ENCODE measurements at places on chromosomes 12 and 14.

DNA sequence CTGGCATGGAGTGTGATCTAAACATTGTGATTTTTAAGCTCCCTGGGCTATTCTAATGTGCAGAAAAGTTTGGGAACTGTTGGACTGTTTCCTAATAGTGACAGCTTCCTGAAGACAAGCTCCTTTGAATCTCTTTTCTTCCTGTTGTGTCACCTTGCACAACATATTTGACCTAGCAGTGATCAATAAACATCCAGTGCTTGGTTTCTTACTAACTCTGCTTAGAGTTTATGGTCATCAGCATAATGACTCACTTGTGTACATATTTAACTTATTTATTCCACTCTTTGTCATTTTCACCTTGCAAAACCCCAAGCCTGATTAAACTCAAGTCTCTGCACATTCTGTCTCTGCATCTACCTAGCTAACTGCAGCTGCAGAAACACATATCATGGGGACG lies 27.3 kb upstream of the TBC1D30 start:
- no peak for DNase-seq

DNA sequence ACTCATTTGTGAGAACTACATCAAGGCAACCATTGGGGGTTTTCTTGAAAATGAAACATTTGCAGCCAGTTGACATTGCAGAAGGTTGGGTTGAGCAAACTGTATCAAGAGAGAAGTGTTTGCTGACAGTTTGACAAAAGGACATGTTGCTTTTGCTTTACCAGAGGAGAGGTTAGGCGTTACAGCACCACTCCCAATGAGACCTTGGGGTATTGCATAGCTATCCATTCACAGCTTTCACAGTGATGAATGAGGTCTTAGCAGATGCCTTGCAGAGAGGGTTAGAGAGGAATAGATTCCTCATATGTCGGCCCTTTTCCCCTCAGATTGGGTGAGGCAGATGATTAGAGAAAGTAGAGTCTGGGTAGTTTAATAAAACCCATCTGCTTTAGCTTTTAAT lies 988.9 kb upstream of the FLRT2 start:
- no peak for DNase-seq

DNA sequence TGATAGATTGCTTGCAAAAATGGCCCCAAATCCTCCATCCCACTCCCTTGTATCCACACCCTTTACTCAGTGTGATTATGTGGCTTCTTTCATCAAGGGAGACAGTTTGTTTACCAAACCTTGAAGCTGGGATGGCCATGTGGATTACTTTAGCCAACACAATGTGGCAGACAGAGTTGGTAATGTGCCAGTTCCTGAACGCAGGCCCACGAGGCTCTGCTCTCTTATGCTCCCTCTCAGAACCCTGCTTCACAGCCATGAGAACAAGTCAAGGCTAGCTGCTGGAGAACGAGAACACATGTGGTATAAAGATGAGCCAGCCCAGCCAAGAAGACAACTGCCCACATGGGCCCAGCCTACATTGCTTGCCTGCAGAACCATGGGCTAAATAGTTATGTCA lies 162.3 kb downstream of the NDUFA12 start:
- DNase-seq: no peak

DNA sequence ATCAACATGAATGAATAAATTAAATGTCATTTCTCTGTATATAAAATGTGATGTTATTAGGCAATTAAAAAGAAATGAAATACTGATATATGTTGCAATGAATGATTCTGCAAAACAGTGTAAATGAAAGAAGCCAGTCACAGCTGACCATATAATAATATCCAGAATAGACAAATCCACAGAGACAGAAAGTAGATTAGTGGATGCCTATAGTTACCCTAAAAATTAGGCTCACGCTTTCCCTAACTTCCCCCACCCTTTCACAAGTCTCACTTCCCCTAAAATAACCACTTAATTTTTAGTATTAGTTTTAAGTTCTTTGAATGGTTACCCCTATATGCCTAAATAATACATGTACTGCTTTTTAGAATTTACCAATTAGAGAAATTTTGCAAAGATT lies 348.9 kb upstream of the FAR2 start:
- no peak for DNase-seq

DNA sequence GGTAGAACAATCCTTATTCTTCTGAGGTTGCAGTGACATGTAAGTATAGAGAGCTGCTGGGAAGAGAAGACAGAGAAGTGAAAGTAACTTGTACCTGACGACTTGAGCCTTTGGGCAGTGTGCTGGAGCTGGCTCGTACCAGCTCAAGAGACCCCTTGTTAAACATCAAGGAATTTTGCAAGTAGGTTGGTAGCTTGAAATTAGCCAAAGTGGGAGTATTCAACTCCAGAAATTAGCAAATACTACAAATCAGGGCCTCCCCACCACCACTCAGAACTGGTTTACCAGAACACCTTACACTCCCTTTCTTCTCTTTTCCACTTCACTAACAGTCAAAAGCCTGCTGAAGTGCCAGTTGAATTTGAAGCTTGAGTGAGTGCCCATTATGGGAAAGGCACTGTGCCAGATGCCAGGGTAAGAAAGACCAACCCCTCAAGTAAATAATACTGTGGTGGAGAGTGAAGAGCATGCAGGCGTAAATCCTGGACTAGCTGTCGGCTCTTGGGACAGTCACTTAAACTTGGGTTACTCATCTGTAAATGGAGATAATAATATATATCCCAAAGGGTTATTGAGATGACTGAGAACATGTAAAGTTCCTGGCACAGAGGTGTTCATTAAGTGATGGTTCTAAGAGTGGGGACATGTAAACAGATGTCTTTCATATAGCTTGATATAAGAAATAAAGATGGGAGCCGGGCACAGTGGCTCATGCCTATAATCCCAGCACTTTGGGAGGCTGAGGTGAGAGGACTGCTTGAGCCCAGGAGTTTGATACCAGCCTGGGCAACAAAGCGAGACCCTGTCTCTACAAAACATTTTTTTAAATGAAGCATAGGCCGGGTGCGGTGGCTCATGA lies 27.0 kb upstream of the EID3 start:
- DNase-seq: no peak

GRCh38 chr12:70842942-70843341 lies 77.6 kb downstream of the PTPRR start:
- DNase-seq: no peak

- DNase-seq: no peak
Observed at GRCh38 chr14:95323361-95323760, 3.7 kb upstream of the CLMN start.

DNA sequence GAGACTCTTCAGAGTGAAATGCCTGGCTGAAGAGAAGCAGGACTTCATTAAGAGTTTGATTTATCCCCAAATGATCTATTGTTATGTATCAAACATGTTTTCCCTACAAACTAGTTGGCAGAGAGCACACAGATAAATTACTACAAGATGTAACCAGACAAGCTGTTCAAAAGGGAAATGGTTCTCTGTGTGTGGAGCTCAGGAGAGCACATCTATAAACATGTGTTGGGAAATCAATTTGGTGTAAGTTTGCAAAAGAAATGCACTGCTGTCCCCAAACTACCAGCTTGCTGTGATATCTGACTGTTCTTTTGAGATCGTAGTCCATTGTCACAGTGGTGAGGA lies 159.2 kb downstream of the PAH start:
- no peak for DNase-seq

- no peak for DNase-seq
Observed at GRCh38 chr12:41055875-41056577, 132.1 kb upstream of the PDZRN4 start.

GRCh38 chr12:40013847-40014246 lies 92.0 kb downstream of the SLC2A13 start:
- DNase-seq: no peak

- no peak for DNase-seq
Observed at GRCh38 chr14:104595116-104595675, 9.4 kb downstream of the TMEM179 start.

- DNase-seq: peak; percentile 49
Observed at GRCh38 chr14:106209755-106210154, 683.4 kb downstream of the TMEM121 start.

DNA sequence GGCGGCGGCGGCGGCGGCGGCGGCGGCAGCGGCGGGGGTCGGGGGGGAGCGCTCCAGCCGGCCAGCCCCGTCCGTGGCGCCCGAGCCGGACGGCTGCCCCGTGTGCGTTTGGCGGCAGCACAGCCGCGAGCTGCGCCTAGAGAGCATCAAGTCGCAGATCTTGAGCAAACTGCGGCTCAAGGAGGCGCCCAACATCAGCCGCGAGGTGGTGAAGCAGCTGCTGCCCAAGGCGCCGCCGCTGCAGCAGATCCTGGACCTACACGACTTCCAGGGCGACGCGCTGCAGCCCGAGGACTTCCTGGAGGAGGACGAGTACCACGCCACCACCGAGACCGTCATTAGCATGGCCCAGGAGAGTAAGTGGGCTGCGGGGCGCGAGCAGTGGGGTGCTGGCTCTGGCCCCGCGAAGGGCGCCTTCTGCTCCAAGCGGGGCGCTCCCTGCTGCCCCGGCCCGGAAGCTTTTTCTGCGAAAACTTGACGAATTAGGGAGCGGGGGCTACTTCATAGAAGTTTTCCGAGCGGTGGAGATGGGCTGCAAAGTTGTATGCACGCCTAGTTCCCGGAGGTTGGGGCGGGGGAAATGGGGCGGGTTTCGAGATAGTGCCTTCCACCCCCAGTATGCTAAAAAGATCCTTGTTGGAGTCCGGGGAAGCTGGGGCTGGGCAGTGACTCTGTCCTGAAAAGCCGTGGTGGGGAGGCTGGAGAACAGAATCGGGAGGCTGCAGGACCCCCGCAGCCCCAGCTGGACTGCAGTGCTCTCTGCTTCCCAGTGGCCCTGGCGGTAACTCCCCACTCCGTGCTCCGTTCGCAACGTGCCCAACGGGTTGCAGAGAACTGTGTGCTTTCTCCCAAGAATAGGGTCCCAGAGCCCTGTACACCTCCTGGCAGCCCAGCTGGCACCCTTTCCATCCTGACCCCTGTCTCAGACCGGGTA lies 751 bp downstream of the GDF11 start:
- DNase-seq: peak; percentile 48

DNA sequence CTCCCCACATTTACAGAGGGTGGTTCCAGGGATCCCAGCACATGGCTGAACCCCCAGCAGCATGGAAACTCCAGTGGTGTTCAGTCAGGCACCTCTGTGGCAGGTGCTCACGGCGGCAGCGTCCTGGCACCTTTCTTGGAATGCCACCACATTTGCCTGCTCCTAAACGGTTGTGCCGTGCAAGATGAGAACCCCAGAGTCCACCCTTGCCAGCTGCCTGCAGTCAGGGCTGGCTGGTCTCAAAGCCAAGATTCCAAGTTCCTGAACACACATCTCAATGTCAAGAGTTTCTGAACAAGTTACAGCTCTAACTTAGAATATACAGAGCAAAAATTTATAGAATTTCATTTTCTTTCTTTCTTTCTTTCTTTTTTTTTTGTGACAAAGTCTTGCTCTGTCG lies 38.7 kb downstream of the DDX51 start:
- no peak for DNase-seq

DNA sequence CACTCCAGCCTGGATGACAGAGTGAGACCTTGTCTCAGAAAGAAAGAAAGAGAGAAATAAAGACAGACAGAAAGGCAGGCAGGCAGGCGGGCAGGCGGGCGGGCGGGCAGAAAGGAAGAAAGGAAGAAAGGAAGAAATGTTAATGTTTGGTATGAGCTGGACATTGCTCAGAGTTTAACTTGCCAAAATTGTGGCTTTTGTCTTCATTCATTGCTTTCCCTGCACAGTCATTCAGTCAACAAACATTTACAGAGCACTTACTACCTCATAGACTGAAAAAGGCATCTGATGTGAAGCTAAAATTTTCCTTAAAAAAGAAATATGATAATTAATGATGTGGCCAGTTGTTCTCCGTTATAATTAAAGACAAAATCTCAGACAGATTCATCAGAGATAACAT lies 247.1 kb downstream of the SPTSSA start:
- DNase-seq: no peak

DNA sequence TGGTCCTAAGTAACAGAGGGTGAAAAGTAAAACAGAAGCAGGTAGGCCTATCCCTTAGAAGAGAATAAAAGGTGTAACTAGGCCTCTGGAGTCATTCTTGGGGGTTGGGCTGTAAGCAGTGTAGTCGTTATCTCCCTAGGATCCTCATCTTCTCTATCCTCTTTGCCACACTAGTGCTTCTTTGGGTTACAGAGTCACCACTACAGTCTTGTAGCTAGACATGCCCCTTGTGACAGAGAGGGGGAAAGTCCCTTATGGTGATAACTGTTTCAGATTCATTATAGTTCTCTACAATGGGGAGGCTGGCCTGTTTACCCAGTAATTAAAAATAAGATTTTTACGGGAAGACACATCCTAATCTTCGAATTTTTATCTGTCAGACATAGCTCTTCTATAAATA lies 16.4 kb upstream of the SRP54 start:
- no peak for DNase-seq

DNA sequence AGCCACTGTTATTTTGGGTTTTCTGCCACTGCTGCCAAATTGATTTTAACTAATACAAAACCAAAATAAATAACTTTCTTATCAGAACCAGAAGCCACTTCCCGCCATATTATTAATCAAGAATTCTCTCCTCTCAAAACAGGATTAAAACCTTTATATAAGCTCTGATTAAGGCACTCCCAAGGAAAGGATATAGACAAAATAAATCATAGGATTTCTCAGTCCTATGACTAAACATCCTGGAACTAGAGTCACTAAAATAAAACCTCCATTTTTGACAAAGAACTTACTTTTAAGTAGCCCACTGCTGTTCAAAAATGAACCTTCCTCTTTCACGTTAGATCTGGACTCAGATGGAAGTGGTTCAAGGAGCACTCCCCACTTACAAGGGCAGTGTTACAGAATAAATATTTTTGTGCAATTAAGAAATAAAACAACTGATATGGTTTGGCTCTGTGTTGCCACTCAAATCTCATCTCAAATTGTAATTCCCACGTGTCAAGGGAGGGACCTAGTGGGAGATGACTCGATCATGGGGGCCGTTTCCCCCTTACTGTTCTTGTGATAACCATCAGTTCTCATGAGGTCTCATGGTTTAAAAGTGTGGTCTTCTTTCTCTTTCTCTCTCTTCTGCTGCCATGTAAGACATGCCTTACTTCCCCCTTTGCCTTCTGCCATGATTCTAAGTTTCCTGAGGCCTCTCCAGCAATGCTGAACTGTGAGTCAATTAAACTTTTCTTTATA lies 26.4 kb downstream of the GXYLT1 start:
- DNase-seq: no peak

- DNase-seq: no peak
Observed at GRCh38 chr12:67472539-67472938, 176.0 kb upstream of the DYRK2 start.

- no peak for DNase-seq
Observed at GRCh38 chr12:131226345-131227265, 272.9 kb downstream of the ADGRD1 start.

DNA sequence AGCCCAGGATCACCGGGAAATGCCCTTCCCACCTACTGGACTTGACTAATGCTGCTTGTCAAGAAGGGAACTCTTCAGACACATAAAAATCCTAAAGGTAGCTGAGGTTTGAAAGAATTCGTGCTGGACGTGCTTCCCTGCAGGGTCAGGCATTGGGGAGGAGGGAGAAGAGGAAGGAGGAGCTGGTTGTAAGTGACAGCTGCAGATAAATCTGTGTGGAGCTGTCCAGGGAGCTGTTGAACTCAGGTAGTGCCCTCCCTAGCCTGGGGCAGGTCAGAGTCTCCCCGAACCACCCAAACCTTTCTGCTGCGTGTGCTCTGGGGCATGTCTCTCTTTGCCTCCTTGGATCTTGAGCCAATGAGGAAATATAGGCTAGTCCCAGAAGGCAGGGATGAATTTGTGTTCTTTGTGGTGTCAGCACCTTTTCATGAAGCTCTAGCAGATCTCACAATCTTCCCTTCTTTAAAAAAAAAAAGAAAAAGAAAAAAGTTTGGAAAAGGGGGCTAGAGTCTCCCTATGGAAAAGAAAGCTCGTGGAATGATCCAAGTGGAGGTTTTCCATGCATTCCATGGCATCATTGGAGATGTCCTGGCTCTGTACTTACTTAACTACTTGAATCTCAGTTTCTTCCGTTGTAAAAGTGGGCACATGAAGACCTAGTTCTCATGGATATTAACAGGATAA lies 23.6 kb upstream of the FOS start:
- no peak for DNase-seq
